ENCODE measurements at places on chromosomes 5 and 9.

DNA sequence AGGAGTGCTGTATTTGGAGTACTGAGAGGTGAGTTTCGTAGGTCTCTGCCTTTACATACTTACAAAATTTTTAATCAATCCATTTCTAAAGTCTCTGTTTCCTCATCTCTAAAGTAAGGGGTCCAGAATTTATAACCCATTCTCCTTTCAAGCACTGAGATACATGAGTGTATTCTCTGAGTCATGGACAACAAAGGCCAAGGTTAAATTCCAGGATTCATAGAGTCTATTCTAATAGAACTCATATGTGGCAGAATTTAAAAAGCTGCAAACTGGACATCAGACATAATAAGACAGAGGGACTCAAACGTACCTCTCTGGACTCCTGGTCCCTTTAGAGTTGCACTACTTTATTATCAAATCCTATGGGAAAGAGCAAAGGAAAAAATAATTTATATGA, 112.5 kb upstream of the SLIT3 start:
- no peak for DNase-seq

DNA sequence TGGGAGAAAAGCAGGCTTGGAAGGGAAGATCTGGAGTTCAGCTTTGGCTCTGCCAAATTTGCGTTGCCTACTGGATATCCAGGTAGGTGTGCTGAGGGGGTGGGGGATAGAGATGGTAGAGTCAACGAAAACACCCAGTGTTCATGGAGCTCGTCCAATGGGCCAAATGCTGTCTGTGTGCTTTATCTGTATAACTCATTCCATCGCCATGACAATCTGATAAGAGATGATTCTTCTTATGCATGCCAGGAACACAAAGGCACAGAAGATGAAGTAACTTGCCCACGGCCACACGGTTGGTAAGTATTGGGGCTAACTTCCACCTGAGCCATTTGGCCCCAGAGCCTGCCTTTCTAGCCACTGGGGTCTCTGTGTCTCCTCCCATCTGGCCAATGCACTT, 53.2 kb downstream of the BOD1 start:
- DNase-seq: no peak

GRCh38 chr9:129868023-129868871, 33.0 kb downstream of the USP20 start:
- no peak for DNase-seq

DNA sequence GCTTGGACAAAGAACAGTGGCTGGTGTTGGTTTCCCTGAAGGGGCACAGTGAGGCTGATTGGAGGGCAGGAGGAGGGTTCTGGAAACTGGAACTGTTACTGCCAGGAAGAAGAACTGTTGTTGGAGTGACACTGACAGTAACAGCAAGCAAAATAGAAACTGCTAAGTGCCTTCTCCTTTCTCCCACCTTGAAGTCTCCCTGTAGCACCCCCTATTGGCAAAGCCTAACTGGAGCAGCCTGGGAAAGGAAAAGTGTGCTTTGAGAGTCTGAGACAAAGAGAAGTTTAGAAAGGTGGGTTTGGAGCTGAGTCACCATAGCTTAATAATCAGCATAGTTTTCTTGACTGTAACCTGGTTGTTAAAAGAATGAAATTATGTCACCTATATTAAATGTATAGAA, 2.5 kb upstream of the TMEM174 start:
- DNase-seq: no peak
